ENCODE measurements at places on chromosomes 4 and X.
A peak's percentile ranks its signal among the peaks of the same experiment; 100 is the strongest.

DNA sequence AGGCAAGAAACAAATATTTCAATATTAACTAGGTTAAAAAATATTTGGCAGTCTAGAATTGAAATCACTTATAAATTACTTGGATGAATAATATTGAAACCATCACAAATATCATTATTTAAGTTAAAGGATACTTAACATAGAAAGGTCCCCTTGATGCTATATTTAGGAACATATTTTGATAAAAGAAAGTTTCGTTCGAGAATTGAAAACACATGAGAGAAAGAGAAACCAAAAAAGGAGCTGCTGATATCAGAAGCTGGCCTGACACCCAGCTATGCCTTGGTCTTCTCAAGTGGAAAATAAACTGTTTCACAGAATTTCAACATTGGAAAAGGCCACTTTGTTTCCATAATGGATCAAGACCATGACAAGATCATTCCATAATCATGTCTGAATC, 762.4 kb downstream of the DMD start:
- DNase-seq: no peak

GRCh38 chrX:140034916-140035315, 69.6 kb upstream of the CXorf66 start:
- DNase-seq: no peak

DNA sequence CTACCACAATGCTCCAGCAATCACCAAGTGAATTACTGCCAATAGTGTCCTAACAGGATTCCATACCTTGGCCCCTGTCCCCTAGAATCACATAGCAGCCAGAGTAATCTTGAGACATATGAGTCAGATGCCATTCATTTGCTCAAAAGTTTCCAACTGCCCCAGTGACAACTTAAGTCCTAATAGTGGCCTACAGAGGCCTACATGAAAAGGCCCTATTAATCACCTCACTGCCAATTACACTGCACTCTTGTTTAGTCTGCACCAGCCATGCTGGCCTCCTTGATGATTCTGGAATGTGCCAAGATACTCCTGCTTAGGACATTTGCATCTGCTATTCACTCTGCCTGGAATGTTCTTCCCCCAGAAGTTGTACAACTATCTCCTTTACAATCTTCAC, 130.7 kb downstream of the NR3C2 start:
- no peak for DNase-seq

GRCh38 chr4:112885897-112886296, 163.6 kb upstream of the ANK2 start:
- no peak for DNase-seq

DNA sequence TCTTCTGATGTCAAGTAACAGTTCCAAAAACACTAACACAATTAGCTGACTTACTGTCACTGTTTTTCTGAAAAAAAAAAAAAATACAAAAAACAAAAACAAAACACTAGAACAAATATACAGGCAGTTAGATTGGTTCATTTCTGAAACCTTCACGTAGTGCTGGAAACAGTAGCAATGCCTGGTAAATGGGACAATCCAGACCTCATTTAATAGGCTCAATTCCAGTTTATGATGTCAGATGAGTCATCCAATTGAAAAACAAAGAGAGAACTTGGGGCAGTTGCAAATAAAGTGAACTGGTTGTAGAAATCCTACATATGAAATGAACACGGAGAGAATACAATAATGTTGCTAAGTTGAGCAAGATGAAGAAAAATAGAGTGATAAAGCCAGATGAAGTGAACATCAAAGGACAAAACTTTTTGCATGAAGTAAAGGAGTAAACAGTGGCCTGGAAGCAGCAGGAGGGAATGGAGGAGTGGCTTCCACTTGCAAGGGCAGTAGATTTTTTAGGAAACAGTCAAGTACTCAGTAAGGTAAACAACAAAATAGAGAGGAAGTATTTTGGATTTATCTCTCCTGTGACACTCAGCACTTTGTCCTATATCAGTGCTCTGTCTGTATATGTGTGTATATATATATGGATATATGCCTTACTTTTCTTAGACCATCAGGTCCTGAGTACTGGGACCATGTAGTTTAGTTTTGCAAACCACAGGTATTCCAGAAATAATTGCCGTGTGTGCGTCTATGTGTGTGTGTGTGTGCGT, 39.3 kb upstream of the MAGEA10 start:
- no peak for DNase-seq

GRCh38 chrX:1246816-1247215, 21.8 kb upstream of the CSF2RA start:
- DNase-seq: peak; percentile 85
